Stimulated activated CD8-positive, alpha-beta memory T cell treated with anti-CD3 and anti-CD28 coated beads, Interleukin-4, amount 100 ng/mL, for 1 hour (primary cell): ENCODE measurements at places on chromosomes 3 and 15.

- DNase-seq = no peak
Observed at GRCh38 chr3:170768334-170768801, 101.6 kb downstream of the RPL22L1 start.

DNA sequence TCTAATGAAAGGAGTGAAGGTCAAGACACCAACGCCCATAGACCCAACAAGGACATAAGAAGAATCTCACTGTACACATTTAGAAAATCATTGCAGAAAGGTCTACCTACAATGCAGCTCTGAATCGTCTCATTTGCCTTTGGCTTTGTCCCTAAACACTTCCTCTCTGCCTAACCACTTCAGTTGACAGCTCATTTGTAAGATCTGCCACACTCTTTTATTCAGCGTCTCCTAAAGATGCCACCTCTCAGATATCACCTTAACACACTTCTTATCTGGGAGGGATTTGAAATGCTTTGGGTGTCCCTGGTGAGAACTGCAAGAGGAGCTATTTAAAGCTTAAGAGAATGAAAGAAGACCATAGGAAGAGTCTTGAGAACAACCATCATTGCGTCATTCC is 38.7 kb downstream of the RAB27A start:
- DNase-seq = no peak

GRCh38 chr3:57158813-57159738 is 6.1 kb downstream of the IL17RD start:
- DNase-seq = no peak

GRCh38 chr3:156488767-156489166 is 66.2 kb downstream of the SSR3 start:
- DNase-seq = no peak

- DNase-seq = no peak
Observed at GRCh38 chr3:172640751-172641150, 70.1 kb downstream of the NCEH1 start.

DNA sequence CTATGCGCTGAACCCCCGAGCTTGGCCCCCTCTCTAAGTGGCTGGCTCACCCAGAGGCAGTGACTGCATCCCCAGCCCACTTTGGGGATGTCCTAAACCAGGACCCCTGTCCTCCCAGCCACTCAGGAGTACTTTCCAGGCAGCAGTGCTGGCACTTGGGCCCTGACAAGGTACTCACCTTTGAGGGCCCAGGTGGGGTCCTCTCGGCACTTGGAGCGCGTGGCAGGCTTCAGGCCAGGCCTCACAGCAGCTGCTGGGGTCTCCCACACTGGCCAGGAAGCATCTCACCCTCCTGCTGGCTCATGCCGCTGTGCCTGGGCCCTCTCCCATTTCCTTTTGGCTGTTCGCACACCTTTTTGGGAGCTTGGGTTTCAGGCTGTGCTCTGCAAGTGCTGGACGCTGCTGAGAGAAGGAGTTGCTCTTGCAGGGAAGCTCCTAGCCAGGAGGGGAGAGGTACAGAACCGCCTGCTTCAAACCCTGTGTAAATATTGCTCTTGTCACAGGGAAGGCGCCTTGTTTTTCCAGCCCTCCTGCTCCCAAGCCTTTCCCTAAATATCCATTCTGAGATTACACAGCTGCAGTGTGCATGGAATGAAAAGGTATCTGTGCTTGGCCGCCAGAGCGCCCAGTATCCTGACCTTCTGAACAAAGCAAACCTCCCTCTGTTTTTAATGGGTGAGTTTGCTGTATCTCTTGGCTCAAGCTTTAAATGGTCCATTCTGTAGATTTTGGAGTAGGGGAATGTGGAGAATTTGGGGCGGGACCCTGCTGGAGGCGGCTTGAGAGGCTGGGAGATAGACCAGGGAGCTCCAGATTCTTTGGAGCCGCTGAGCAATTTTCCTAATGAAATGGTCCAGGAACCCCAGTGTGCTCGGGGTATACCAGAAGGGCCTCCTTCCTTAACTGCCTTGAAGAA is 45.6 kb downstream of the DNASE1L3 start:
- DNase-seq = no peak

- DNase-seq = no peak
Observed at GRCh38 chr3:46353647-46354410, at the start of gene CCR2. TSS of gene CCR2 (plus strand) at chr3:46354111. CDS start at chr3:46357528, 3,417 bp downstream.

DNA sequence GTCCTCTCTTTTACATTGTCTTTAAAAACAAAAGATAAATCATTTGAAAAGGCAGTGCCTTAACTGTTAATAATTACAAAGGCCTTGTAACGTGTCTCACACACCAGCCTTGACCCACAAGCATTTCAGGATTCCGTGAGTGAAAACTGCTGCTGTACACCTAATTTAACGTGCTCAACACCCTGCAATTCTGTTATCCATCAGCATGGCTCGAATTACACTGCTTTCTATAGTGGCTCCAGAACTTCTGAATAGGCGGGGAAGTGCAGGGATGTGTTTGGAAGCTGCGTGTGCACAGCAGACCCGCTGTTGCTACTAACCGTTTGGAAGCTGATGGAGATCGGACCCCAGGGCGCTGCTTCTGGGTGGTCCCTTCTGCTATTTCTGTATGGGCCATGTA is 9.9 kb upstream of the ETFA start:
- no peak for DNase-seq
